ENCODE measurements at places on chromosomes 2 and 18. TPM values are rescaled to one million over a fixed set of nuclear protein-coding genes. Genes with fewer than 3 reads are reported as not detected.

Gene GREB1
- total RNA-seq, result 2.2 TPM

Gene SCN3A
- 1.3 TPM for total RNA-seq

Gene TRIM54
- total RNA-seq, result not detected

Gene MDH1B
- total RNA-seq, result 0.99 TPM

Gene TMEM182
- 2.0 TPM for total RNA-seq

Gene ARHGAP25
- total RNA-seq, result 0.66 TPM

Gene ZC3H8
- 5.8 TPM for total RNA-seq

Gene FAM110C
- total RNA-seq, result not detected
